Activated CD8-positive, alpha-beta memory T cell treated with anti-CD3 and anti-CD28 coated beads for 1 hour (primary cell): ENCODE measurements at places on chromosomes 11 and 22.

- DNase-seq: no peak
Observed at GRCh38 chr11:12246989-12247388, 130.4 kb upstream of the PARVA start.

DNA sequence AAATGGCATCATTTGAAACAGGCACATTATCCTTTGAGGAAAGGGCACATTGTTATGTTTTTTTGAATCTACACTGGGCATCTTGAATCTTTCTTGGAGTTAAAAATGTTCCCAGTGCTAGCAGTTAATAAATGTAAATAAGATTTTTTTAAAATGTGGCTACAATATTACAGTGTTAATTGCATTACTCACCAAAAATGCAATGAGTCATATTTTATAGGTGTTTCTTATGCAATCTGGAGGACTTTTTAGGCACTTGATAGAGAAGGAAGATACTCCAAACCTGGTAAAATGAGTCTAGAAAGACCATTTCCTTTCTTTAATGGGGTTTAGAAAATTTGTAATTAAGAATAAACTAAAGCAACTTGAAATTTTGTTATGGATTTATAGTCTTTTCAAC is 238.0 kb downstream of the METTL15 start:
- no peak for DNase-seq

GRCh38 chr11:62024936-62025486 is 57.6 kb upstream of the FTH1 start:
- DNase-seq: no peak

- no peak for DNase-seq
Observed at GRCh38 chr11:121793916-121794315, 322.1 kb downstream of the BLID start.

DNA sequence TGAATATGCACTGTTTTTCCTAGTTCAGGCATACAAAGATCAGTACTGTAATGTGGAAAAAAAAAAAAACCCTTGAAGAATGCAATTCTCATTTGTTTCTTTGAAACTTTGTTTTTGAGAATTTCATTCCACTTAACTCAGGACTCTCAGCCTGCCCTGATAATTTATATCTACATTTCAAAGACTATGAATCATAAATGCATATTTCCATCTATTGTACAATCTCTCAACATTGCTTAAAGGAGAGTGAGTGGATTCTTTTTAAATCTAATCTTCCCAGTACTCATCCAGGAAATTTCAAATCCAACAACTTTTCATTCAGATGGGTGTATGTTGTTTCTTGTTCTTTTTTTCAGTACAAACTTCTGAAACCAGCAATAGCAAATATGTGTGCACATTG is 322.2 kb upstream of the DDI1 start:
- DNase-seq: no peak

DNA sequence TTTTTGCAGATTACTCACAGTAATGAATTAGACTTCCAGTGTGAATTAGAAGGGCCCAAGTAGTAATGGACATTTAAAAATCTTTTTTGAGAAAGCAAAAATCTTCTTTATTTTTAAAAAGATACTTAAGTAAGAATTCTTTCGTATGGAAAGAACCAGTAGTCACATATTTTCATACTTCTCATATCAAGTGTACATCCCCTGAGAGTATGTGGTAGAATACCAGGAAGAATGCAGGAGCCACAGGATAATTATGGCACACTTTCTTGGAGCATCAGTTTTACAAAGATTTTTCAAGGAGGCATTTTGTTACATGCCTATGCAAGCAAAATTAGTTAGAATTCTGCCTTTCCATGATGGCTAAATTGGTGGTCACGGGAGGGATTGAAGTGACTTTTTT is 28.1 kb downstream of the POLD3 start:
- DNase-seq: no peak
